Gastrocnemius medialis (tissue), 4 donors: ENCODE measurements at places on chromosomes 12 and 14.

DNA sequence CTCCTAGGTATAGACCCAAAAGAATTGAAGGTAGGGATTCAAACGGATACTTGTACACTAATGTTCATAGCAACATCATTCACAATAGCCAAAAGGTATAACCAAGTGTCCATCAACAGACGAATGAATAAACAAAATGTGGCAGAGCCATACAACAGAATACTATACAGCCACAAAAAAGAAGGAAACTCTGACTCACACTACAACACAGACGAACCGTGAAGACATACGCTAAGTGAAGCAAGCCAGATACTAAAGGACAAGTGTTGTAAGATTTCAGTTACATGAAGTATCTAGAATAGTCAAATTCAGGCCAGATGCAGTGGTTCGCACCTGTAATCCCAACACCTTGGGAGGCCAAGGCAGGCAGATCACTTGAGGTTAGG lies 19.1 kb downstream of the CAMKK2 start:
- H3K36me3 ChIP-seq, result peaks cover 4% of the 10 kb centered on the region
- peaks cover 12% of the 10 kb centered on the region for H3K4me1 ChIP-seq
- H3K4me3 ChIP-seq, result no peak overlapping the region
- H3K27ac ChIP-seq, result no peak overlapping the region

- H3K4me3 ChIP-seq, result no peak overlapping the region
- H3K4me1 ChIP-seq, result no peaks in the 10 kb centered on the region
- no peaks in the 10 kb centered on the region for H3K36me3 ChIP-seq
- H3K27ac ChIP-seq, result no peak overlapping the region
- no peak for DNase-seq
Measured at GRCh38 chr12:41465526-41465925, 277.4 kb downstream of the PDZRN4 start.

- DNase-seq, result no peak
- no peaks in the 10 kb centered on the region for H3K36me3 ChIP-seq
Measured at GRCh38 chr14:89123851-89124250, 293.2 kb downstream of the FOXN3 start.

DNA sequence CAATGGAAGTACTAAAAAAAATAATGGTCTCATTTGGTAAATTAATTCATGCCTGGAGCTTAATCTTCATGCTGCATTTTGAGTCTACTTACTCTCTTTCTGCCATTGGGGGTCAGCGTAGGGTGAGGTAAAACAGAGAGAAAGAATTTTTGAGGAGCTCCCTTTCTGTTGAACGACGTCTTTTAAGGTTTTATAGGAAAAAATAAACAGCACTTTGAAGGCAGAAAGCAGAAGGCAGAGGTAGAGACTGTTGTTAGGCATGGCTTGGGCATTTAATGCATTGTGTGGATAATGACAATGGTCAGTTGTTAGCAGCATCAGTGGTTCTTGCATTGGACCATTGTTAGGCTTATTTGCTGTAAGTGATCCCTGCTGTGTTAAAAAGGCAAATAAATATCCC lies 557.2 kb upstream of the STXBP6 start:
- no peak overlapping the region for H3K27ac ChIP-seq
- H3K36me3 ChIP-seq, result no peaks in the 10 kb centered on the region
- H3K27me3 ChIP-seq, result no peaks in the 10 kb centered on the region
- H3K4me1 ChIP-seq, result no peaks in the 10 kb centered on the region

DNA sequence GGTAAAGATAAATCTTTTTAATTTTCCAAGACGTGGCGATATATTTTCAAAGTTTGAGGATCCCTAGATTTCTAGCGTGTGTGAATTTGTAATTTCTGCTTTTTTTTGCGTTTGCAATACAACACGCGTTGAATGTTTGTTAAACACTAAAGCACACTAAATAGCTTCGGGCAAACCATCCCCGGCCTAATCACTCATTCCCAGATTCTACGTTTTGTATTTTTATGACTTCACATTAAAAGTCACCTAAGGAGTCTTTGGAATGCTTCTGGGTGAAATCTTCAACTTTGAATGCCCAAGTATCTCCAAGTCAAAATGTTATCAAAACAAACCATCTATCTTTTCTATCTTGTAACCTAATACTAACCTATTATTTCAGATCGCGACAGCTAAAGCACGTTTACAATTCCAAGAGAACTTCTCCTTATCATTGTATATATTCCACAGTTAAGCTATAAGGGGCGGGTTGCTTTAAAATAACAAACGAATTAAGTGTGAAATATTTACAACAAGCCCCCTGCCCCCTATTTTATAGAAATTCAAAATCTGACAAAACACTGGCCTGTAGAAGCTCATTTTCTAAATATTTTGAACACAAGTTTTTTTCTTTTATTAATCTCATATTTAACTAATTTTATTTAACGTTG lies 1.1 kb downstream of the ALX1 start:
- no peak for DNase-seq
- no peak overlapping the region for H3K27ac ChIP-seq
- no peaks in the 10 kb centered on the region for H3K36me3 ChIP-seq
- peak overlapping the region; percentile 43 for H3K4me3 ChIP-seq
- H3K27me3 ChIP-seq, result peaks cover 74% of the 10 kb centered on the region
- peaks cover 13% of the 10 kb centered on the region for H3K4me1 ChIP-seq

- no peak for DNase-seq
- H3K36me3 ChIP-seq, result peaks cover 15% of the 10 kb centered on the region
- peaks cover 5% of the 10 kb centered on the region for H3K4me1 ChIP-seq
- H3K27ac ChIP-seq, result no peak overlapping the region
- no peak overlapping the region for H3K4me3 ChIP-seq
Measured at GRCh38 chr12:49578471-49579112, 10.7 kb upstream of the MCRS1 start.

- peak overlapping the region; percentile 12 for H3K27ac ChIP-seq
- H3K4me3 ChIP-seq, result no peak overlapping the region
- no peaks in the 10 kb centered on the region for H3K36me3 ChIP-seq
- H3K27me3 ChIP-seq, result no peaks in the 10 kb centered on the region
- DNase-seq, result no peak
Measured at GRCh38 chr12:64098709-64099354, 123.3 kb downstream of the KICS2 start.

DNA sequence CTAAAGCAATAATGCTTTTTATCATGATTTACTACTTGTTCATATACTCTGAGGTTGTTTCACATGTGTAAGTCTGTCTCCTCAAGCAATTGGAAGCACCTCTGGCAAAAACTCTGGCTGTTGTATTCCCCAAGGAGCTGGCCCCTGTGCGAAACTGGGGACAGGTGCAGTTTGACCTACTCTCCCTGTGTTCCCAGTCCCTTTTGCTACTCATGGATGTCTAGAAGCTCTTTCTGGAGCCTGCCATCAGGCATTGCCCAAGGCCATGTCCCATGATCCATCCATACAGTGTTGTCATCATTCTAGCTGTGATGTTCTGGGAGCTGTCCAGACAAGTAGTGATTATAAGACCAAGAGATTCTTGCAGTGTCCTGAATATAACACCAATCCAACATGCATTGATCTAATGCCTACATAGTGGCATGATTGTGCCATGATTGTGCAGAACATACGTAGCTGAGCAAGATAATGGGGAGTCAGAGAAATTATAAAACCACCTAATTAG lies 14.9 kb downstream of the AKAP6 start:
- H3K4me3 ChIP-seq, result no peak overlapping the region
- no peaks in the 10 kb centered on the region for H3K36me3 ChIP-seq
- DNase-seq, result no peak
- H3K27ac ChIP-seq, result no peak overlapping the region
- no peaks in the 10 kb centered on the region for H3K27me3 ChIP-seq

GRCh38 chr12:96812153-96812552 lies 94.9 kb upstream of the NEDD1 start:
- no peak for DNase-seq
- no peak overlapping the region for H3K4me3 ChIP-seq
- no peaks in the 10 kb centered on the region for H3K4me1 ChIP-seq
- no peak overlapping the region for H3K27ac ChIP-seq
- H3K36me3 ChIP-seq, result no peaks in the 10 kb centered on the region

DNA sequence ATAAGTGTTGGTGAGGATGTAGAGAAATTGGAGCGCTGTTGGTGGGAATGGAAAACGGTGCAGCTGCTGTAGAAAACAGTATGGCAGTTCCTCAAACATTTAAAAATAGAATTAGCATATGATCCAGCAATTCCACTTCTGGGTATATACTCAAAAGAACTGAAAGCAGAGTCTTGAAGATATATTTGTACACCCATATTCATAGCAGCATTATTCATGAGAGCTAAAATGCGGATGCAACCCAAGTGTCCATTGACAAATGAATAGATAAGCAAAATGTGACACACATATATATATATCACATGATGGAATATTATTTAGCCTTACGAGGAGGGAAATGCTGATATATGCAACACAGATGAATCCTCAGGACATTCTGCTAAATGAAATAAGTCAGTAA lies 84.7 kb upstream of the CEP83 start:
- H3K4me3 ChIP-seq, result no peak overlapping the region
- H3K4me1 ChIP-seq, result no peaks in the 10 kb centered on the region

GRCh38 chr14:61531465-61532122 lies 163.7 kb upstream of the HIF1A start:
- no peak for DNase-seq
- no peaks in the 10 kb centered on the region for H3K27me3 ChIP-seq
- H3K4me3 ChIP-seq, result no peak overlapping the region
- peaks cover 4% of the 10 kb centered on the region for H3K4me1 ChIP-seq
- no peaks in the 10 kb centered on the region for H3K36me3 ChIP-seq

GRCh38 chr14:88746052-88746451 lies 46.7 kb downstream of the EML5 start:
- no peaks in the 10 kb centered on the region for H3K27me3 ChIP-seq
- no peaks in the 10 kb centered on the region for H3K4me1 ChIP-seq
- no peak overlapping the region for H3K27ac ChIP-seq
- H3K36me3 ChIP-seq, result no peaks in the 10 kb centered on the region
- DNase-seq, result no peak

DNA sequence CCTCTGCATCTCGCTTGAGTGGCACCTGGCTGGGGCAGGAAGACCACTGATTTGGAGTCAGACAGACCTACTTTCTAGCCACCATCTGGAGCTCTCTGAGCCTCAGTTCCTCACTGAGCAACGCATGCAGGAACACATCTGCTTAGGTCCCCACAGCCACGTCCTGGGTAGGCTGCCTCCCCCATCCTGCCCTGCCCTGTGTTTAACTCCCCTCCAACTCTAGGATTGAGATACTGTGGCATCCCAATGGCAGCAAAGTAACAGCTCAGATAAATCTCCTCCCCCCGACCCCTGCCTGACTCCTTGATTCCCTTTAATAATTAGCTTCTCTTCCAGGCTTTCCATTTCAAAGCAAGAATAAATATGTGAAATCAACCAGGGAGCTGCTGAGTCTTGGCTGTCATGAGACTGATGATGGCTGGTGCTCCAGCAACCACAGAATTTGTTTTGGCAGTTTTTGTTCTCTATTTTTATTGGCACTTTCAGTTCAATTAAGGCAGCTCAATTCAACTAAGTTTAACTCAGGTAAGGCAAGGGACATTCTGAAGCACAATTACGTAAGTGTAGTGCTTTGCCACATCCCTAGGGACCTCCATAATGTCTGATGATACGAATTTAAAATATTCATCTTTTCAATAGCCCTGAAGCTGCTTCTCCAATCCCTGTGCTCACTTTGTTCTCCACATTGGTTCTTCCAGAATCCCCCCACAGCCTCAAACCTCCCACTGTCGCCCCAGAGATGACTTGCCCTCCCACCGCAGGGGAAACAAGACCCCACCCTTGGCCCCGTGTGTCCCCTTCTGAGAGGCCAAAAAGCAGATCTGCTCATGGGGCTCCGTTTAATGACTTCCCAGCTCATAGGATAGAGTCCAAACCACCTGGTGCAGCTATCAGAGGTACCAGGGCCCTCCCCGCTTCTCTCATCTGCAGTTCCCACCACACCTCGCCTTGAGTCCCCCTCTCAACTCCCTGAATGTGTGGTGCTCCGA lies 58.2 kb downstream of the ESR2 start:
- H3K4me3 ChIP-seq, result no peak overlapping the region
- no peak for DNase-seq
- H3K36me3 ChIP-seq, result no peaks in the 10 kb centered on the region
- peaks cover 16% of the 10 kb centered on the region for H3K4me1 ChIP-seq

DNA sequence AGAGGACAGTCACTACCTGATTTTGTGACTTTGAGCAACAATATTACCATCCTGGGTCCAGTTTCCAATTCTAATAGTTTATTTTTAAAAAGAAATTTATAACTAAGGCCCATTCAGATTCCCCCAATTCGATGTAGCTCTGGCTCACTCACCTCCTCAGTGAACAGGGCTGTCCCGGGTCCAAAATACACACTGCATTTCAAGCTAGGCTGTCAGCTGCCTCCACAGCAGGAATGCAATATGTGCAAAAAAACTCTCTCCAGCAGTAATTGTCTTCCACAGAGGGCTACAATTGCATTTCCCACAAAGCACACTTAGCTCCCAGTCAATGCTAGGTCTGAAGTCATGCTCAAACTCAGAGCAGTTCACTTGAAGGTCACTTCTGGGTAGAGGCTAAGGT lies 39.3 kb upstream of the ZNF641 start:
- no peak overlapping the region for H3K4me3 ChIP-seq
- DNase-seq, result no peak
- no peaks in the 10 kb centered on the region for H3K27me3 ChIP-seq
- no peaks in the 10 kb centered on the region for H3K36me3 ChIP-seq

DNA sequence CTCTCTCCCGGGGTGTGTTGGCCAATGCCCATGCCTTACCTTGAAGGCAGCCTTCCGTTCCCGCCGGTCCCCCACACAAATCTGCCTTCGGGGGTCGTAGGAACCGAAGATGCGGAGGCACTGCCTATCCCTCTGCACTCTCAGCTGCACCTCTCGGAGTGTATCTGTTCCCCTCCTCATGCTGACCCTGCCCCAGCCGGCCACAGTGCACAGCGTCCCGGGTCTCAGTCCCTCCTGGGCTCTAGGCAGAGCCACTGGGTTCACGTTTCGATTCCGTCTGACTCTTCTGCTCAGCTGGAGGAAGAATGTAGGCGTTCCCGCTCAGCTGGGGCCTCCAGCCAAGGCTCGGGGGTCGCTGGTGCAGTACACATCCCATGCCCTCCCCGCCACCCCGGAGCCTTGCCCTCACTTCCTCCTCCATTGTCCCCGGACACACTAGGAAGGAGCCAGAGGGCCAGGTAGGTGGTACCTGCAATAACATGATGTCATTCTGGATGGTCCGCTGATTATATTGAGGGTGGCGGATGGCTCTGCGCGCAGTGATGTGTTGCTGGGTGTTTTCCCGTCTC lies 1.8 kb downstream of the CTSG start:
- no peak overlapping the region for H3K27ac ChIP-seq
- no peaks in the 10 kb centered on the region for H3K36me3 ChIP-seq
- DNase-seq, result no peak
- H3K4me1 ChIP-seq, result no peaks in the 10 kb centered on the region

- peaks cover 52% of the 10 kb centered on the region for H3K27me3 ChIP-seq
- no peak overlapping the region for H3K27ac ChIP-seq
- H3K4me1 ChIP-seq, result peaks cover 12% of the 10 kb centered on the region
- peak overlapping the region; percentile 46 for H3K4me3 ChIP-seq
Measured at GRCh38 chr12:4910502-4911315, 1.0 kb downstream of the KCNA1 start.

DNA sequence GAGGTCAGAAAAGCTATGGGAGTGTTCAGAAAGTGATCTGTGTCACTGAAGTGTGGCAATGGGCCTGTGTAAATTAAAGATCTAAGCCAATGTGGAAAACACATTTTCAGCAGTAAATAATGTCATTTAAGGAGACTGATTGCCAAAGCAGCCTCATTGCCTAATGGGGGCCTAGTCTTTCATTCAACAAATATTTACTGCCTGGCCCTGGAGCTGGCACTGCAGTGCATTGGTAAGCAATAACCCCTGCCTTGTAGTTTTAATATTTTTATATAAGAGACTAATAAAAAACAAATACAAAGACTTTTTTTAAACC lies 326.6 kb downstream of the BTG1 start:
- DNase-seq, result no peak
- no peaks in the 10 kb centered on the region for H3K4me1 ChIP-seq
- no peaks in the 10 kb centered on the region for H3K27me3 ChIP-seq
- no peak overlapping the region for H3K4me3 ChIP-seq
